PC-3 (cell line): ENCODE measurements at places on chromosomes 12 and 14.

GRCh38 chr12:89357297-89357730, 5.0 kb upstream of the DUSP6 start:
- DNase-seq, result no peak

DNA sequence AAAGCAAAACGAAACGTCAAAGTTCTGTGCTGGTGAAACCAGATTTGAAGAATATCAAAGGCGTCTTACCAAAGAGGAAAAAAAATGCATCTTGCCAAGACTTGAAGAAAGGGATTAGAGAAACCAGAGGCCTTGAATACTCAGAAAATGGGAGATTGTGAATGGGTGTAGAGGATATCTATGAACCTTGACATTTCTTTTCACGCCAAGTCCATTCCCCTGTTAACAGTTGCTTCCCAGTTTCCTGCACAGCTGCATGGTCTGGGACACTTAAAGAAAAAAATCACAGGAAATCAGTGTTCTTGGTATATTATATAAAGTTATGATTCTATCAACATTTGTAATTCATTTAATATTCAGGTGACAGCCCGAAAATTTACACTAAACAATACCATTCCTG, 1.4 kb upstream of the GTF2A1 start:
- DNase-seq, result no peak

- DNase-seq, result peak; percentile 9
Measured at GRCh38 chr12:3882896-3883564, 9.8 kb upstream of the PARP11 start.

DNA sequence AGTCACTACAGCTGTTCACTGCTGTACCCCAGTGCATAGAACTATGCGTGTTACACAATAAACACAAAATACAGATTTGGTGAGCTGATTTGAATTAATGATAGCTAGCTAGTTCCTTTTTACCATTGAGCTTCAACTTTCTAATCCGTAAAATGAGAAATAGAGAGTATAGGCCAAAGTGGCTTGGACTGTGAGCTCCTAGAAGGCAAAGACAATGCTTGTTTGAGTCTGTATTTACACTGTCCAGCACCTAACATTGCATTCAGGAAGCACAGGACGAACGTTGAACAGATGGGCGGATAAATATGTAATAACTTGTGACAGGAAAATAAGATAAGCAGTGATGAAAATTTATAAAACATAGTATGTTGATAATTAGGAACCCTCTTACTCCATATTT, 31.5 kb downstream of the SLC17A8 start:
- DNase-seq, result no peak

DNA sequence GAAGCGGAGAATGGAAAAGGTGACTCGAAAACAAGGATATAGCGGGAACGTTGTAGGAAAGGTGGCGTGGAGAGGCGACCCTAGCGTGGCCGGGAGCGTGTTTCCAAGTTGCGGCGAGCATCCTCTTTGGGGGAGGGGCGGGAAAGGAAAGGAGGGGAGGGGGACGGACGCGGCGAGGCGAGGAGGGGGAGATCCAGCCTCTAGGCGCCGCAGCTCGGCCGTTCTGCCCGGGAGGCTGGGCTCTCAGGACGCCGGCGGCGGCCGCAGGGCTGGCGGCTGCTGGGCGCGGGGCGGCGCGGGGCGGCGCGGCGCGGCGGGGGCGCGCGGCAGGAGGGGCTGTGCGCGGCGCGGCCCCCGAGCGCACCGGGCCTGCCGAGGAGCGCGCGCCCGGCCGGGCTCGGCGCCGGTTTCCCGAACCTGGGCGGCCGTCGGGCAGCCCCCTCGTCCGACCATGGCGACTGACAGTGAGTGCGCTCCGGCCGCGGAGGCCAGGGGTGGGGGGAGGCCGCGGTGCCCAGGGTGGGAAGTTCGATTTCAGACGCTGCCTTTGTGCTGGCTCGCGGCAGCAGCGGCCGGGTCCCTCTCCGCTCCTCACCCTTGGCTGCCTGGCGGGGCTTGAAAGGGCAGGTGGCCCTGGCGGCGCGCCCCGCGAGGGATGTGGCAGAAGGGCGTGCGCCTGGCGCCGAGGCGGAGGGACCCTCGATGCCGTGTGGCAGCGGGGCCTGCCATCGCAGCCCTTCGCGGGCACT, 50.3 kb downstream of the SNAPC1 start:
- DNase-seq, result no peak

DNA sequence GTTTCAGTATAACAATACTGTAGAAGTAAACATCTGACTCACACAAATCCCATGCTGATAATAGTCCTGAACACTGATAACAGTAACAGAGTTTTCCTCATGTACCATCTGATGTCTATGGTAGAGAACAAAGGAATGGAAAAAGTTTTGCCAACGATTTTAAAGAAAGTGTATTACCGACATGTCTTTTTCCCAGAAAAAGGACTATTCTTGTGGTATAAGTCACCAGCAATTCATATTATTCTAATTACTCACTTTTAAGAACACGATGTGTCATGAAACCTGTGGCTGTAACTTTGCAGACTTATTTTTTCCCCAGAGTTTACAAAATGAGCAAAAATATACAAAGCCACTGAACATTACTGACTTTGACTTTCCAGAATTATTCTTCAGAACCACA, 40.1 kb upstream of the DCN start:
- peak; percentile 48 for DNase-seq
